ENCODE measurements at places on chromosomes 6 and 20.

DNA sequence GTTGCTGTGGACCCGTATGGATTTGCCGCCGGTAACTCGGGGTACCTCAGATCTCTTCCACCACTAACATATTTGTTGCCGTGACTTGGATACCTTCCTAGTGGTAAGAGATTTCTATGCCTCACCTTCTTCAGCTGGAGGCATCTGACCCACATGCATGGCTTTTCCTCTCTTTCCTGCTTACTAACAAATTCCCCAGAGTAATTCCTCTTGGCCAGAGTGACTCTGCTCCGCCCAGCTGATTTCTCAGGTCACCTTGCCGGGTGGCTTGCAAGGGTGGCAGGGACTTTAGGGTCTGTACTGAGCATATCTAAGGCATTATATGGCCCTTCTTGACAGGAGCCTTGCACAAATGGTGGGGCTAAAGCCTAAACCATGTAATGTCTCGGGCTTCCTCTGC lies 38.2 kb downstream of the FAM184A start:
- no peak for DNase-seq

DNA sequence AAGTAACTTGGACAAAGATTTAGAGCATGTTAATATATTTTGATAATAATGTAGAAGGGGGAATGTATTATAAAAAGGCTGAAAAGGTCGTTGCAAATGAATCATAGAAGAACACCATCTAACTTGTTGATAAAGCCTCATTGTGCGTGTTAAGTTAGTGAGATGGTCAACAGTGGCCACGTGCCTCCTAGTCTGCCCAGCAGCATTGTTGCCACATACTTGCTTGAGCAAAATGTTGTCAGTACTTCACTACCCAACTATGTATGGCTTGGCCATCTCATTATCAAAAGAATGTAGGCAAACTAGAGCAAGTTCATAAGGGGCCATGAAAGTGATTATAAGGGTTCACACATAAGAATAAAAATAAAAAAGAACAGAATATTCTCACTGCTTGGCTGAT lies 84.6 kb downstream of the PHACTR1 start:
- no peak for DNase-seq

- no peak for DNase-seq
Measured at GRCh38 chr6:105321207-105321606, 81.7 kb downstream of the PREP start.

DNA sequence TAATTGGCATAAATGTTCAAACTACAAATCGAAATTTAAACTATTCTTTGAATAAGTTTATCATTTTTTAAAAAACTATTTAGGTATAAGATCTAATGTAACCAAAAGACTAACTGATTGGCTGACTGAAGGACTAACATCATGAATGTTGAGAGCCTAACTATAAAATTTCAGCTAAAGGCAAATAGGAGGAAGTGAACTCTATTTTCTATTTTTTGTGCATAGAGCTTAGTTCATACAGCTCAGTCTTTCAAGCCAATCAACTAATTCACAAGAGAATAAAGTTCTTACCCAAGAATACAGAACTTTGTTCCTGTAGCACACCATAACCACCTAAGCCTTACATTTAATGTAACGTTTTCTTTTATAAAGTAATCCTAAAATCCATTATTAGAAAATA lies 46.3 kb upstream of the STXBP5 start:
- no peak for DNase-seq

- DNase-seq, result no peak
Measured at GRCh38 chr6:112287577-112288225, 33.3 kb upstream of the LAMA4 start.

DNA sequence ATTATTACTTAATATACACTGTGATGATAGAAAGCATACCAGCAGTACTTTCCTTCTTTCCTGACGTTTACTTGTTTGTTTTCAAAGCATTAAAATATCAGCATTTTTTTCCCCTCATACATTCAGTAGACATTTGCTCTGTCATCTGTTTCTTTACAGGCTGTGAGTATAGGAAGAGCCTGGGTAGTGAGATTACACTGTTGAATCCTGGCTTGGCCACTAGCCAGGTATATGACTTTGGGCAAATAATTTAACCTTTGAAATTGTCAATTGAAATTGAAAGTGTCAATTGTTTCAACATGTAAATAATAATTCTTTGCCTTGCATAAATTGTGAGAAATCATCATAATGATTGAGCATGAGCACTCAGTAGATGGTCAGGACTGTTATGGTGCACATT lies 336.2 kb downstream of the CDKAL1 start:
- no peak for DNase-seq

- DNase-seq, result no peak
Measured at GRCh38 chr6:132161283-132161682, 210.1 kb upstream of the CCN2 start.

DNA sequence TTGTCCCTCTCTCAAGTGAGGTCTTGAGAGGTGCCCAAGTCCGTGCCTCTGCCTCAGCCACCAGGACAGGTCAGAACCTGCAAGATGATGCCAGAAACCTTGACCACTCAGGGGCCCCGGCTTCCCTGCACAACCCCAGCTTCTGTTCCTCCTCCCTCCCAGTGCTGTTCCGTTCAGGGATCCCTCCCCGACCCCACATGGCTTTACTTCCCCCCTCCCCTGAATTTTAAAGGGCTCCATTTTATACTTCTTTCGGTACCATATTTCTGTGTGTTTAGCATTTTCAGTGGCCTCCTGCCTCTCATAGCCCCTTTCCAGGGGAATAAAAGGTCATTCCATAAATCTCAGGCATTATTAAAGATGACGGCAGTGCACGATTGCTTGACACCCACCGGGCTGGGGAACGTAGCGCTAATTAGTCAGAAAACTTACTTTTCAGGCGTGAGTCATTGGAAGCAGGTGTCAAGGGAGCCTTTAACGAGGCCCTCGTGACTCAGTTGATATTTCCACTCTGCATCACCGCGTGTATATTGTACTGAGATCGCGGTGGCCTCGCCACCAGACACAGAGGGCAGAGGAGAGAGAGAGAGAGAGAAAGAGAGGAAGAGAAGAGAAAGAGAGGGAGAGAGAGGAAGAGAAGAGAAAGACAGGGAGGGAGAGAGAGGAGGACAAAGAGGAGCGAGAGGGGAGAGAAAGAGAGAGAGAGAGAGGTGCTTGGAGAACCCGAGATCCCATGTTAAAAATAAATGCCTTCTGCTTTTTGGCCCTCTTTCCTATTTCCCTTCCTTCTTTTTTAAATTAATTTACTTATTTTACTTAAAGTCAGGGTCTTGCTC lies 21.3 kb downstream of the KCNG1 start:
- no peak for DNase-seq

DNA sequence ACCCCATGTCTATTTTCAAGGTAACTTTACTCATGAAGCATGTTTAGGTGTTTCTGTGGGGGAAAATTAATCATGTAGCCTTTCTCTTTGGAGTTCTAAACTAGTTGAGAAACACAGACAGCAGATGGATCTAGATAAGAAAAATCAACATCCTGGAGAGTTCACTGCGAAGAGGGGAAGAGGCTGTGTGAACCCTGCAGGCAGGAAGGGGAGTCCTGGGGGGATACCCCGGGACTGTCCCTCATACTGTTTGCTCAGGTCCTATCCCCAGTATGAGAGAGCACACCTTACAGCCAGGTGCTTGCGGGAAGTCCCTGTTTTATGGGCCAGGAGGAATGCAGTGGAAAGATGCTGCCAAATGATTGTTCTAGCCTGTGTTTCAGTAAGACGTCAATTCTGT lies 32.7 kb downstream of the CHMP4B start:
- DNase-seq, result no peak

DNA sequence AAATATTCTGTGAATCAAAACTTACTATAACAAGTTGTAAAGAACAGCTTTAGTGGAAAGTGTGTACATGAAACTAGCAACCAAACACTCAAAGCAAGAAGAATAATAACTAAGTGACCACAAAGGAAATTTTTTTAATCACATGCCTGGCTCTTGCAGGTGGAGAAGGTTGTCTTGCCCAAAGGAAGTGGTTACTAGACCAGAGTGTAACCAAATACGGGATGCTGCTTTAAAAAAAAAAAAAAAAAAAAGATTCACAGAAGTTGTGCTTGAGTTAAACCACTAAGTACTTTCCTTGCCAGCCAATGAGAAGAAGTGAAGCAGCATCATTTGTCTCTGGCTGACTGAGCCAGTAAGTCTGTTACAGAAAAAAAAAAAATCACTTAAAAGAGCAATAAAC lies 19.1 kb upstream of the HLA-DQB1 start:
- DNase-seq, result no peak

DNA sequence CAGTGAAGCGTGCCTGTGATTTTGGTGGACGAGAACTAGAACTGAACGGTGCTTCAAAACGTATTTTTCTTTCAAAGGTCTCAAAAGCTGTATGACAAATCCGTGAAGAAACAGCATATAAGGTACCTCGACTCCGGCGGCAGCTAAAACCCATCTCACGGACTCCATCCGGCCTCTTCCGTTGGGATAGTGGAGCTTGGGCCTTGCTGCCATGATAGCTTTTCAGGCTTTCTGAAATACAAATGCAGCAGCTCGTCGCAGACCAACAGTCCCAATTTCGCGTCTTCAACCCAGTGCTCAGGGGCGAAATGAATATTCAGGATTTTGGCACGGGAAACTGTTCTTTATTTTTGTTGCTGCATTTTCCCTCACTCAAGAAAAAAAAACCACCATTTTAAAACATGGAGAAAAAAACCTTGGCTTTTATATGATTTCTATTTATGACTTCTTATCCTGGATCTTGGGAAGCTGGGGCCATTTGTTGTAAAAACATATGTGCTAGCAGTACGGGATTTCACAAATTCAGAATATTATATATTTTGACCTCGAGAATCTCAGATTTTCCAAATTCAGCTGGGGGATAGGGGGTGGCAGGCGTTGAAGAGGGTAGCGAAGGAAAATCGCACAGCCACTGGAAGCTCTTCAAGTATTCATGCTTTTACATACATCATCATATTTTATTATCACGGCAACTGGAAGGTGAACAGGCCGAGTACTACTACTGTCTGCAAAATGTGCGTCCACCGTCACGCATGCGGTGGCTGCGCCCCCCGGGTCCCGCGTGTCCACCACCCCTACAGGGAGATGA lies 849 bp downstream of the GSTA4 start:
- no peak for DNase-seq

DNA sequence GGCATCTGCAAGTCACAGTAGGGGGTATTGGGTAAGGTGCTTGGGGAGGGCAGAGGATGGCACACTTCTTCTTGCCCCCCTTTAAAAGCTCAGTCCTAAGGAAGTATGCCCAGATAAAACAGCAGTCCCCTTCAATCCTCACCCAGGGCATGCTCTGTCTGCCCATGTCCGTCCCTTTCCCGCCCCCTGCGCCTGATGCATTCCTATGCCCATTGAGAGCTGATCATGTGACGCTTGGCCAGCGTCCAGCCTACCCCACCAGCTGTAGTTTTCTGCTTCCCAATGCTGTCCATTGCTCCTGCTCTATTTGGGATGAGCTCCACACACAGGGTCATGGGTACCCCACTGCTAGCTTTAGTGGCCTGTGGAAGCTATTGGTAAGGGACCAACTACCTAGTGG lies 8.3 kb downstream of the SIGLEC1 start:
- no peak for DNase-seq

DNA sequence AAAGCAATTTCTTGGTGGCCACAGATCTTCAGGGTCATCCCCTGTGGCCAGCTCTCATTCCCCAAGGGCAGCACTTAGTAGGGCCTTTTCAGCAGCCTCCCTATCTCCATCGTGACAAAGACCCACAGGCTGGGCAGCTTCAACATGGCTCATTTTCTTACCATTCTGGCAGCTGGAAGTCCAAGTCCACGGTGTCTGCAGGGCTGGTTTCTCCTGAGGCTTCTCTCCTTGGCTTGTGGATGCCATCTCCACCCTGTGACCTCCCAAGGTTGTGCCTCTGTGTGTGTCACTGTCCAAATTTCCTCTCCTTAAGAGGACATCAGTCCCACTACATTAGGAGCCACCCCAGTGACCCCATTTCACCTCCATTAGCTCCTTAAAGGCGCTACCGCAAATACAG lies 161.7 kb downstream of the CDH4 start:
- no peak for DNase-seq

DNA sequence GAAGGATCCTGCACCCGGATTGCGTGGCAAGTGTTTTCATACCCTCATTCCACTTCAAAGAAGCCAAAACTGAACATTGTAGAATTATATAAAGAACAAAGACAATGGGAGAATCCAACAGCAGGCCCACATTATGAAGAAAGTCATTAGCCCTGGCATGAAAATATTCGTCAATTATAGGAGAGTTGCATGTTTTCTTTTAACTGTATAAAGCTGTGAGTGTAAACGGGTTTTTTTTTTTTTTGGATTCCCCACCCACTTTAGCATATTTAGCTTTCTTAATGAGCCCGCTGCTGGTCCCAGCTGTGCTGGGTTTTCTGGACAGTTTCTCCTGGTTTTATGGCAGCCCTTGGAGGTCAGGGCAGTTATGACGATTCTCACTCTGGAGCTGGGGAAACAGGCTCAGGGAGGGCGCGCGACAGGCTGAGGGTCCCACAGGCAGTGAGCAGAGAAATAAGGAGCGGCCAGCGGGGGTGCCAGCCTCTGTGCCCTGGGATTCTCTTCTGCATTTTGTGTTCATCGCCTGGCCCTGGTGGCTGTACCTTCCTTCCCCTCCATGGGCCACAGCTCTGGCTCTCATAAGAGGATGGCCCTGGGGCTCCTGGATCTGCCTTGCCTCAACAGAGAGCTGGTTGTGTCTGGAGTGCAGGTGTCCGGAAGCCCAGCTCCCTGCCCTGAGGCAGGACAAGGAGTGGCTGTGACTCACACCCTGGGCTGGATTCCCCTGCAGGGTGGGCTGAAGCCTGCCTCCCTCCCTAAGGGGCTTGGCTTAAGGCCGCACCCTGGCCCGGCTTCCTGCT lies 24.1 kb upstream of the SULF2 start:
- no peak for DNase-seq

GRCh38 chr20:32574296-32575226 lies 10.6 kb downstream of the NOL4L start:
- DNase-seq, result peak; percentile 13

GRCh38 chr6:88086792-88087191 lies 39.2 kb downstream of the SPACA1 start:
- DNase-seq, result no peak

GRCh38 chr6:41374618-41375590 lies 39.5 kb downstream of the NCR2 start:
- DNase-seq, result no peak

GRCh38 chr6:484086-484745 lies 92.7 kb downstream of the IRF4 start:
- DNase-seq, result no peak

DNA sequence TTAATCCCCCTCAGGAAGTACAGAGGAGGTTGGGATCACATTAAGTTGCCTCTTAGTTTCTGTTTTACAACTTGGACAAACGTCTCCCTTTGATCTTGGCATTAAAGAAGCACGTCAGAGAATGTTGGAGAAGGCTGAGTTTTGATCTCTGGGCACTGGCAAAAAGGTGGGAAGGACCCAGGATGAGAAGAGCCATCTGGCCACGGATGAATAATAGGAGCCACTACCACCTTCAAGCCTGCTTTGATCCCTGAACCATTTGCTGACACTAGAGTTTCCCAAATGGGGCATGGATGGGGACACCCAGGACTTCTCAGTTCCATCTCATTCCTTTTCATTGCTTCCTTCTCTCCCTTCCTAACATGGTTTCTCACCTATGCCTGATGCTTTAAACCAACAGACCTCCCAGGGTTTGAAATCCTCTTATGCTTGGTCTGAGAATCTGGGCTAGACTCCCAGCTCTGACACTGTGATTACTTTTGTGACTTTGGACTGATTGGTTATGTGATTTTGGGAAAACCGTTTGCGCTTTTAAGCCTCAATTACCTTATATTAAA lies 5.8 kb downstream of the TM9SF4 start:
- no peak for DNase-seq

All from activated effector memory CD4-positive, alpha-beta T cell treated with Interleukin-2 at 50 U/mL for 16 hours (primary cell).